ENCODE measurements at places on chromosomes 1 and 21. TPM values are rescaled to one million over a fixed set of nuclear protein-coding genes. Genes with fewer than 3 reads are reported as not detected.

CHML gene
- total RNA-seq, result 10.3 TPM

HJV gene
- total RNA-seq, result not detected

MMEL1 gene
- total RNA-seq, result 2.3 TPM

IFNLR1 gene
- not detected for total RNA-seq

C1QC gene
- total RNA-seq, result not detected

DNAJC28 gene
- total RNA-seq, result 1.8 TPM

TNFRSF4 gene
- 1.7 TPM for total RNA-seq

CDA gene
- total RNA-seq, result 0.43 TPM

ST6GALNAC3 gene
- total RNA-seq, result 110 TPM

SLFNL1 gene
- 0.17 TPM for total RNA-seq

SHISA4 gene
- total RNA-seq, result 8.0 TPM

MYOG gene
- total RNA-seq, result not detected

SPAG17 gene
- total RNA-seq, result not detected

FNDC10 gene
- 0.65 TPM for total RNA-seq

KCNE2 gene
- not detected for total RNA-seq

GBP7 gene
- total RNA-seq, result not detected

C1orf226 gene
- under 0.01 TPM for total RNA-seq

TMEM81 gene
- 0.76 TPM for total RNA-seq

S100A8 gene
- total RNA-seq, result not detected

Data from dermis lymphatic vessel endothelial cell (primary cell).